ENCODE measurements at places on chromosomes 1 and 21.

GRCh38 chr1:172973424-172973823 is 77.3 kb downstream of the TNFSF18 start:
- DNase-seq = no peak

DNA sequence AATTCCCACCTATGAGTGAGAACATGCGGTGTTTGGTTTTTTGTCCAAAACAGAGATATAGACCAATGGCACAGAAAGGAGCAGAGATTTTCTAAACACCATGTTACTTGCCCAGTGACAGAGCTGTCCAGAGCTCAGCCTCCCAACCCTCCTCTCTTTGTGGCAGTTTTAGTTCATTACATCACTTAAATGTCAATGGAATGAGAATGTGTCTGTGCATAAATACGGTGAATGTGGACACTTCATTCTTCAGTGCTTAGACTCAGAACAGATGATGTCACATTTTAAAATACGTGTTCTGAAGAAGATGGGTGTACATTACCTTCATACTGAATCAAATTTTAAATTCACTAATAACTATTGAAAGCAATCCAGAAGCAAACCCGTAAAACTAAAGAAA is 374.9 kb downstream of the DSCAM start:
- DNase-seq = no peak

DNA sequence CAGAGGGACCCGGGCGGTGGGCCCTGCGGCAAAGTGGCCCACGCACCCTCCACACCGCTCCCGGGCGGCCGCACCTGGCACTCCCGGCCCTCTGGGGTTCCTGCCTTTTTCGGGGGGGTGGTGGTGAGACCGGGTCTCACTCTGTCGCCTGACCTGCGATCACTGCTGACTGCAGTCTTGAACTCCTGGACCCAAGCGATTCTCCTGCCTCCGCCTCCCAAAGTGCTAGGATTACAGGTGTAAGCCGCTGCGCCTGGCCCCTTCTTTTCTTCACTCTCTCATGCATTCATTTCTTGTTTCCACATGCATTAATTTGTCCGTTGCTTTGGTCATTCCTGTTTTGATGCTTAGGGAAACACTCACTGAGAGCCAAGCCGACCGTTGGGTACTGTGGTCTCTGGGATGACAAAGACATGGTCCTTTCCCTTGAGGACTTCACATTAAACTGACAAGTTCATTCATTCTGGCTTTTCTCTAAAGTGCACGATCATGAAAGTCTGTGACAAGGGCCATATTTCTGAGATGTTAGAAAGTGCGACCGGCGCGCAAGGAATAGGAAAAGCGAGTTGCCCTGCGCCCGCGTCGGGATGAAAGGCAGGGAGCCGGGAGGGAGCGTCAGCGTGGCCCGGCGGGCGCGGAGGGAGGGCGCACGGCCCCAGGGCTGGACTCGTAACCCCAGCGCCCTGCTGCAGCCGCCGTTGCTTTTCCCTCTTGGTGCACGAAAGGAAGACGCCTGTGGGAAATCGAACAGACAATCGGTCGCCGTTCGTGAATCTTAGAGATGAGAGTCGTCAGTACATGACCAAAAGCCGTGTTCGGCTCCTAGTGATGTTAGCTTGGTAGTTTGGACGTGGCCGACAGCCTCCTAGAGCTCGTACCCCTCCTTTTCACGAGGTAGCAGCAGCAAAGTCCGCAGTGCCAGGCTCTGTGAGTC is 1.0 kb upstream of the MCOLN2 start:
- DNase-seq = peak; percentile 20

GRCh38 chr1:53942127-53942957 is 3.2 kb downstream of the IFT25 start:
- peak; percentile 47 for DNase-seq

DNA sequence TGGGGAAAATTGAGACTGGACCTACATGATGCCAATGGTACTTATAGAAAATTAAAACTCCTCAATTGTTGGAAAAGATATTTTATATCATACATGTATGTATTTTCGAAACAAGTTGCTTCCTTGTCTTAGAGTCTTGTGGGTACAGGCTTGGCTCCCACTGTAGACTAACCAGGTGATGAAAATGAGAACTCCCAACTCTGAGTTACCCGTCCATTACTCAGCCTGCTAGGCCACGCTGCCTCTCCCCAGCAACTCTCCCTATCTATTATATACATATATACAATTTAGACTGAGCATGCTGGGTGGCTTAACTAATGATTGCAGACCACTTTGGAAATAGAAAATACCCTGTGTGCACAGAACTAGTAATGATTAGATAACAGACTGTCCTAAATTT is 628.7 kb downstream of the LMO4 start:
- DNase-seq = no peak

DNA sequence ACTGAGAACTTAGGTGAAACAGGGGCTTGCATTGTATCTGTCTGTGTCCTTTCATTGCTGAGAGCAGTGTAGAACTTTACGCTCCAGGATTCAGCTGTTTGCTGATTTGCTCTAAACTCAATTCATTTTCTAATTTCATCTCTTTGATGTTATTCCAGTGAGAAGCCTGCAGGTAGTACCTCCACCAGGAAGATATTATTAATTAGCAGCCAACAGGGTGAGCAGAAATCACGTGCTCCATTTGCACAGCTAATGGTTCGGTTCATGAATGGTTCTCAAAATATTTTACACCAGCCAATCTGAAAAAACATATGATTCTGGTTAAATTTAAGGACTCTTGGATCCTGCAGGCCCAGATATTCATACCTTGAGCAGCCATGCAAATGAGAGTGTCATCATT is 52.1 kb downstream of the SUSD4 start:
- no peak for DNase-seq

GRCh38 chr21:41761934-41762635 is 4.8 kb downstream of the RIPK4 start:
- DNase-seq = no peak

DNA sequence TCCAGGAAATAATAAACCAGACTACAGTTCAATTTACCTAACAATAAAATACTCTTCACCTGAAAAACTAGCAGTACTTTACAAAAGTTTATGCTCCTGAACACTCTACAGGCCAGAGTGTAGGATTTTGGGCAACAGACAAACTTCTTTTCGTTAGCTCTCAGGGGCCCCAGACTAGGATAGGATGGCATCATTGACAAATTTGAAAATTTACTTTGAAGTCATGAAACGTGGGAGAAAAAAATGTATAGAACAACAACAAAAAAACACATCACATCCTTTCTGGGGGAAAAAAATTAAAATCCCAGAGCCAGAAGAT is 1.2 kb downstream of the PTP4A2 start:
- no peak for DNase-seq

DNA sequence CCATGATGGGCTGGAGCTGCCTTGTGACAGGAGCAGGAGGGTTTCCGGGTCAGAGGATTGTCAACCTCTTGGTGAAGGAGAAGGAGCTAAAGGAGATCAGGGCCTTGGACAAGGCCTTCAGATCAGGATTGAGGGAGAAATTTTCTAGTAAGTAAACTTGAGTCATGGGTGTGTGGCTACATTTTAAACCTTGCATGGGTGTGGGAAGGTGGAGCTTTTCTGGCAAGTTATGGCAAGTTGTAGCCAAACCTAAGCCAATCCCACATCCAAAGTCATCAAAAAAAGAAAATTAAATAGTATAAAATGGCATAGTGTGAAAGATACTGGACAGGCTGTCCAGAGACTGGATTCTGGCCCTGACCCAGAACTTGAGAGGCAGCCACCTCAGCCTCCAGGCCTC is 39.8 kb upstream of the HSD3B1 start:
- DNase-seq = no peak

GRCh38 chr1:77438236-77438913 is 156.6 kb downstream of the AK5 start:
- DNase-seq = peak; percentile 89

DNA sequence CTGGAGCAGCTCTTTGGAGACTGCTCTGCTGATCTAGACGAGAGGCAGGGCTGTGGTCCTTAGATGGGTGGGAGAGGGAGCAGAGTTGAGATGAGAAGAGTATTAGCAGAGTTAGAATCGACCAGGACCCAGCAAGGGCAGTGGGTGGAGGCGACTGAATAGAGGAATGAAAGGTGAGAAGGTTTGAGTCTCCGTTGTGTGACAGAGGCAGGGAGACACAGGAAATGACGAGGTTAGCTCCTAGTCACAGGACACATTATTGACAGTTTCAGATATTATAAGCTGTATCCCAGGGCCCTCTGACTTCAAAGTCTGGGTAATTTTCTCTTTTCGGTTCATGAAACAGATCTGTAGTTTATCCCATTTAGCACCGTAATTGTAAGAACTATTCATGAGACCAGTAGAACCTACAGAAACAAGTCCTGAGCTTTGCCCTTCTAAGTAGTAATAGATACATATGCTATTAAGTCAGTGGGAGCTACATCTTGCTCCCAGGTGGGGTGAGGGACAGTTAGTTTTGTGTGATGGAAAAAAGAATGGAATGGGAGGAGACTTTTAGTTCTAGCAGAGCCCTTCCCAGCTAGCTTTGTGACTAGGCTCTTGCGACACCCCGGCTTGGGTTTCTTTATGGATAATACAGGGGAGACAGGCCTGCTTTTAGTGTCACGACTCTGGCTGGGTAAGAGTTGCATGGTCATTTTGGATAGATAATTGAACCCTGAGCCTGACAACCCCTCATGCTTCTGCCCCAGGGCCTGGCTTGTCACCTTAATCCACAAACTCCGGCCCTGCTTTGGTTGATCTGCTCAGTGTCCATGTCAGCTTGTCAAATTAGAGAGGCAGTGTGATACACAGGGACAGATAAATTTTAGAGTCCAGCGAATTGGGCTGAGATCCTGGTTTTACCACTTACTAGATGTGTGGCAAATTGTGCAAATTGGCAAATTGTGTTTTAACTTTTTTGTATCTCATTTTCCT is 70.2 kb downstream of the UCK2 start:
- peak; percentile 75 for DNase-seq

DNA sequence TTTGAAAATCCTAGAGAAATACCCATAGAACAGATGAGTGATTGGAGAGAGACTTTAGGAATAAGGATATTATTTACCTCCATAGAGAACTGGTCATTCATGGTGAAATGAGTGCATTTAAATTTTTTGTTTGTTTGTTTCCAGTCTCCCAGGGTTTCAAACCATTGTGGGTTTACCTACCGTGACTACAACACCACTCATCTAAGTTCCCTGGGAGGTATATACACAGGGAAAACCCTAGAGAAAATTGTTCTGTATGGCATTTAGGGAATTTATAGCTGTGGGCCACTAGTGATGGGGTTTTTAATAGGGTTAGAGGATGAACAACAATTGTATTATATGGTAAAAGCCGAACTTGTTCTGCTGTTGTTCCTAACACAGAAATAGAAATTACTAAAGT is 109.2 kb downstream of the USP25 start:
- DNase-seq = peak; percentile 40

- DNase-seq = peak; percentile 8
Measured at GRCh38 chr1:113530021-113530420, 139.7 kb downstream of the MAGI3 start.

Measured in cardiac fibroblast (primary cell).